Right ventricle myocardium inferior (tissue), 1 donor: ENCODE measurements at places on chromosomes 5 and 9. TPM values are rescaled to one million over a fixed set of nuclear protein-coding genes. Genes with fewer than 3 reads are reported as not detected.

ATP10B gene
- total RNA-seq: not detected

ARL14EPL gene
- not detected for total RNA-seq

TTC23L gene
- not detected for total RNA-seq

PCDHGC4 gene
- 2.4 TPM for total RNA-seq
